Breast epithelium (tissue), 4 donors: ENCODE measurements at places on chromosomes 3 and 15.

DNA sequence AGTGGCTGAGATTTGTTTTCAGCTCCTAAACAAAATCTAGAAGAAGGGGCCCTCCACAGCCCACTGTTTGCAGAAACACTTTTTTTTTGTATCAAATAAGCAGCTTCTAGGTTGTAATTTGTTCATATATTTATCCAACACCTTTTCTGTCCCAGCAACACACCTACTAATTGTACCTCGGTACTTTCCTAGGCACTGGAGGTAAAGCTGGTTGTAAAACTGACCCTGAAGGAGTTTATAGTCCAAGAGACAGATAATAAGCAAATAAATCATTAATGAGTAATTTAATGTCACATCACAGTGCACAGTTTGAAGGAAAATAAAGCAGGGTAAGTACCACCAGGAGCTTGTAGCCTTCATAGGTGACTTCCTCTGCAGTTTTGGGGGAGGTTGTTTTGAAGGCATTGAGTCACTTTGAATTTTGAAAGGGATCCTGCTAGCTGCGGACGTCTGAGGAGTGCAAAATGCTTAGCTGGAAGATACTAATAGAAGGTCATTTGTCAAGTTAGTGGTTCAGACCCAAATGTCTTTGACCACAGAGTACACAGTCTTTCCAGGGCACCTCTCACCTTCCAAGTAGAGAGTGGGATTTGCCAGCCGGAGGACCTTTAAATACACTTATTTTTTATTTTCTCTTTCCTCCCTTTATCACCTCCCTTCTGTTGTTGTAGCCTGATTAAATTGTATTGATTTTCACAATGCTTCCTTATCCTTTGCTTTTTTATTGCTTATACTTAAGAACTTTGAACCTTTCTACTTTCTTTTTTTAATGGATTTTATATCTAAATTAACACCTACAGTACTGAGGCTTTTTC lies 53.8 kb downstream of the CMSS1 start:
- no peak for DNase-seq

DNA sequence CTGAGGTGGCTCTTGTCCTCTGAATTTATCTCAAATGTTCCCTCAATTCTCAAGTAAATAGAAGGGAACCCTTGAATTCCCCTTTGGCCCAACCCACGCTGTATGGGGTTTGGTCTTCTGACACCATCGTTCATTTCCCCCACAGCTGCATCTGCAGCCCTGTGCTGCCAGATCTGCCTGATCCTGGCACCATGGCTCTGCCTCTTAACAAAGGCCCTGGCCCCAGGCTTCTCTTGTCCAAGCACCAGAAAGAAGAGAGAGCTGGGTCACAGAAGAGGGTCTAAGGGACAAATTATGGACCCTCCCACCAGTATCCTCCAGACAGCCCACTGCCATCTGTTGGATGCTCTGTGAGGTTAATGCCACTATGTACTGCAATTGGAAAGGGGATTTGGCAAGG lies 1.8 kb downstream of the MAP1A start:
- DNase-seq: no peak

DNA sequence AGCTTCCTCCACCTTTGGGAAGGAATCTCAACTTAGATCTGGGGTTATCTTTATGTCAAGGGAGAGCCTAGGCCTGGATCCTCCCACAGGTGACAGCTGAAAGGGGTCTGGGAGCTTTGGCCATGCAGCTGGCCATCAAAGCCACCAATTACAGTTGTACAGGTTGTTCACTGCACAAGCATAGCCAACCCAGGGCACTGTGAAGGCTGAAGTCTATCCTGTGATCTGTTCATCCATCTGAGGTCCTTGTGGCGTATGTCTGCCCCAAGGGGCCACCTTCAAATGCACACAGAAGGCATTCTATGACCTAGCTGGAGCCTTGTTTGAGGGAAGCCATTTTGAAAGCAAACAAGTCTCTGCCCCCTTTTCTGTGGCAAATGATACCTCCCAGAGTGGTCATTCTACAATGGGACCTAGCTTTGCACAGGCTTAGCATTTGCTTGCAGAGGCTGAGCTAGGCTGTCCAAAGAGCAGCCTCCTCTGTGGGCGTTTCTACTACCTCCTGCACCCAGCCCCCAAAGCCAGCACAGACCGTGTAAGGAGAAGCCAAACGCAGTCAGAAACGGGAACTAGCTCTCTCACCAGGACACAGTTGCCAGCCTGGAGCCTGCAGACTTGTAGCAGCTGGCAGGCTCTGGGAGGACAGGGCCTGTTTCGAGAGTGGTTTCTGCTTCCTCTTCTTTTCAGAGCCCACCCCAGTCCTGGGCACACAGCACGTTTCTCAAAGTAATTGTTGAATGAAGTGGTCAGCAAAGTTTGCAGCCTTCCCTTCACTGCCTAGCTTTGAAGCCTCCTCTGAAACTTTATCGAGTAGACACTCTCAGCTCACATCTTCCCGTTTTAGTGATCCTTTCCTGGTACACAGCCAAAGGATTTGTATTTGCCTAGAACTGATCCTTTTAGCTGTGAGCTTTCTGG lies 157.3 kb upstream of the SMAD3 start:
- no peak for DNase-seq

- DNase-seq: no peak
Measured at GRCh38 chr3:12879191-12879815, 37.9 kb upstream of the RPL32 start.

- DNase-seq: no peak
Measured at GRCh38 chr3:39639344-39640236, 169.8 kb upstream of the MYRIP start.

GRCh38 chr3:14826069-14826468 lies 7.3 kb downstream of the FGD5 start:
- DNase-seq: no peak

DNA sequence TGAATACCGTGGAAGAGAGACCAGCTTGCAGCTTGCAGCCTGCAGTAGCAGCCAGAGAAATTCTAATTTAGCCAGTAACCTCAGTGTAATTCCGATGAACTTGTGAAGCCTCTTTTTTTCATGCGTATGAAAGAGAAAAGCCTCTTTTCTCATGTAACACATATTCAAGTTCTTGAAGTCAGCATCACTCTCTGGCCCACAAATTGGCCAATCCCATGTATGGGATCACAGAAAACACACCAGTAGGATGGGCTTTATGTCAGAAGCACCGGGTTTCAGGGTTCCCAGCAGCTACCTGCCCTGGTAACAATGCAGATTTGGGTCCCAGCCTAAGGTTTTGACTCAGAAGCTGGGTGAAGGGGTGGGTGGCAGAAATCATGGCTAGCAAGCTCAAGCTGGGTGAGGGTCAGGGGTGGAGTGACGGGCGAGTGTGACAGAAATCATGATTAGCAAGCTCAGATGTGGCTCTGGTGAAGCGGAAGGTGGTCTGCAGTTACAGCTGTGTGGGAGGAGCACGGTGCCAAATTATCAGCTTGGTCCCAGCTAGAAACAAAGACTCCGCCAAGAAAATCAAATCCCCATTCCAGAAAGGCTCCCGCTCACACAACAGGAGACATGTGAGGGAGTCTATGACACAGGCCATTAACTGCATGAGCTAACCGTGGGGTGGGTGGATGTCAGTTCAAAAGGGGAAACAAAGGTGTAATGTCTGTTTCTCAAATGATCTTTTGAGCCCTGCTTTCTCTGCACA lies 86.6 kb downstream of the SNRK start:
- DNase-seq: no peak

- no peak for DNase-seq
Measured at GRCh38 chr3:14418296-14419250, 16.2 kb downstream of the SLC6A6 start.

- no peak for DNase-seq
Measured at GRCh38 chr15:35680951-35681350, 135.0 kb upstream of the DPH6 start.

DNA sequence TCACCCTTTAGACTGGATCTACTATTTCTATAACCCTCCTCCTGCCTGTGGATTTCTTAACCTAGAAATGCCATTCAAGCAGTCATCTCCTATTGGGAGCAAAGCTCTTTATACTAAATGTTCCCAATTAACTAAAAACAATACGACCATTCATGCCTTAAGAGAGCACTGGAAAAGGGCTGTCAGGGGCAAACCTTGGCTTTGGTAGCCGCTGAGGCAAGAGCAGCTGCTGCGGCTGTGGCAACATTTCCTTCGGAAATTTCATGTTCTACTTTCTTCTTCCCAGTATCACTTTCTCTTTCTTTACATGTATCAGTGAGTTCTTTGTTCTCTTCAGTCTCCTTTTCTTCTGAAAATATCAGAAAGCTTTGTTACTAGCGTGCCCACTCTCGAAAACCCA lies 56.3 kb upstream of the CSPG5 start:
- DNase-seq: no peak

GRCh38 chr3:100761211-100761942 lies 52.1 kb downstream of the TFG start:
- DNase-seq: no peak

- no peak for DNase-seq
Measured at GRCh38 chr15:100253640-100254039, 88.1 kb downstream of the ADAMTS17 start.

DNA sequence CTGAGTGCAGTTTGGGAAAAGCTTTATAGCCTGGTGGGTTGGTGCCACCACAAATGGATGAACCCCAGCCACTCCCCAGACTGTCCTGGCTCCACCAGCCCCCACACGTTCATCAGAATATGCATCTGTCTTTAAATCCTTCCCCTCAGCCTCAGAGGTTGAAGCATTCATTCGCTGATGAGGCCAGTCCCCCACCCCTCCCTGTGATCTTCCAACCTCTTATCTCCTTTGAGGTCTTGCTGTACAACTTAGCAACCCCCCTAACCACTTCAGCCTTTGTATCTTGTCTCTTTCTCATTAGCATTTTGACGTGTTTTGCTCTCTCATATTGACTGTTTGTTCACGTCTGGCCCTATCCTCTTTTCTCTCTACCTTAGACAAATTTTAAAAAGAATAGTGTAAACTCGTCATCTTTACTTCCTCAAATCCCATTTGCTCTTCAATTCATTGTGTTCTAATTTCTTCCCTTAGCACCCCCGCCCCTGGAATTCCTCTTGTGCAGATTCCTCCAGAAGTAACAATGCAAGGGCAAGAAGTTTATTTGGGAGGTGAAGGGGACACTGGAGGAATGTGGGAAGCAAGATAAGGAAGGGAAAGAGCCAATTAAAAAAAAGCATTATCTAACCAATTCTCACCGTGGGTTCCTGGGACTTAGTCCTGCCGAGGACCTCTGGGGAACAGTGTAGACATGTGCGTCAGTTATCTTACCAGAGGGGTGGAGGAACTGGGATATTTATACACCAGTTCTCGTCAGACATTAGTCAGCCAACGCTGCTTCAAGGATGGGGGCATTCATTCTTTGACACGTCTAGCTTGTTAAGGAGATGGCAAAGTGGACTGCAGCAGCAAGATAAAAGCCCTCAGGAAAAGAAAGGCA lies 38.6 kb downstream of the MOBP start:
- DNase-seq: no peak

DNA sequence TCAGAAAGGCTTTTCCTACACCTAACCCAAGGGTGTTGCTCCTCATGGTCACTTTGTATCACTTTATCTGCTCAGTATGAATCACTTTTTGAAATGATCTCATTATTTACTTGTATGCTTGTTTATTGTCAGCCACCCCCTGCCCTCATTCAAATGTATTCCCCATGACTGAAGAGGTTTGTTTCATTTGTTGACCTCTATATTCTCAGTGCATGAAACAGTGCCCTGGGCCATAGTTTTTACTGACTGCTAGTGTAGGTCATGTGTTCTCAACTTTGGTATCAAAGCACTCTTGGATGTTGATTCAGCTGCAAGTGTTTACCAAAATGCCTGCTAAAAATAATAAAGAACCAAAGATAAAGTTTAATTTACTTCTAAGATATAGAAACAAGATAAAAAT lies 381.7 kb upstream of the ARPP21 start:
- no peak for DNase-seq

GRCh38 chr3:112634786-112635541 lies 6.0 kb downstream of the CCDC80 start:
- DNase-seq: no peak
